ENCODE measurements at places on chromosomes 16 and 17. TPM values are rescaled to one million over a fixed set of nuclear protein-coding genes. Genes with fewer than 3 reads are reported as not detected.

DNA sequence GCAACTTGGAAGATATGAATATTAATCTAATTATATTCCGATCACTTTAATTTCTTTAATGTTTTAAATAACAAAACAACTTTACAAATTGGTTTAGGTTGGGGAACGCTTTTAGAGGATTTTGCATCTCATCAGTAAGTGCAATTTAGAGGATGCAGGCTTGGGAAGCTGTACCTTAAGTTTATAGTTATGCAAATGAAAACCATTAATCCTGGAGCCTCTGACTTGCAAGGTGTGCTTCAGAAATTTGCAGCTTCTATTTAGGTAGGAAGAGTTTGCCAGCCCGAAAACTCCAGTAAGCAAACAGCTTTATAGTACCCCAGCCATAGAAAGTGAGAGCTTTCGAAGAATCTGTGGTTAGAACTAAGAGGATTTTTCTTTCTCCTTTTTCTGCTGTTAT, 547.0 kb downstream of the MAF start:
- DNase-seq = no peak

- no peak for DNase-seq
Measured at GRCh38 chr17:79804856-79805696, 8.2 kb upstream of the CBX8 start.

- no peak for DNase-seq
Measured at GRCh38 chr17:28985950-28986713, 19.7 kb downstream of the SEZ6 start.

DNA sequence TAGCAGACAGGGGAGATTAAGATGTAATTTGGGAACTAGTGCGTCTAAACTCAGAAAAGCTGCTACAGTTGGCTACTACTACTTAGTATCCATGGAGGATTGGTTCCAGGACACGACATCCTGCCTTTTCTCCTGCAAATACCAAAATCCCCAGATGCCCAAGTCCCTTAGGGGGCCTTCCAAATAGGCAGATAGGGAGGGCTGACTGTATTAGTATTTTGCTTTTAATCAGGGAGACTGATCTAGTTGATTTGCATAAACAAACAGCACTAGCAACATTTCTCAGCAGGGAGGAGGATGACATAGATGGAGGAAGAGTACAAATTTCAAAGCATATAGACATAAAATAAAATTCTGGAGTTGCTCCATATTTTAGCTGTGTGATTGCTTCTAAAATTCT, 621.6 kb upstream of the GOT2 start:
- DNase-seq = no peak

DNA sequence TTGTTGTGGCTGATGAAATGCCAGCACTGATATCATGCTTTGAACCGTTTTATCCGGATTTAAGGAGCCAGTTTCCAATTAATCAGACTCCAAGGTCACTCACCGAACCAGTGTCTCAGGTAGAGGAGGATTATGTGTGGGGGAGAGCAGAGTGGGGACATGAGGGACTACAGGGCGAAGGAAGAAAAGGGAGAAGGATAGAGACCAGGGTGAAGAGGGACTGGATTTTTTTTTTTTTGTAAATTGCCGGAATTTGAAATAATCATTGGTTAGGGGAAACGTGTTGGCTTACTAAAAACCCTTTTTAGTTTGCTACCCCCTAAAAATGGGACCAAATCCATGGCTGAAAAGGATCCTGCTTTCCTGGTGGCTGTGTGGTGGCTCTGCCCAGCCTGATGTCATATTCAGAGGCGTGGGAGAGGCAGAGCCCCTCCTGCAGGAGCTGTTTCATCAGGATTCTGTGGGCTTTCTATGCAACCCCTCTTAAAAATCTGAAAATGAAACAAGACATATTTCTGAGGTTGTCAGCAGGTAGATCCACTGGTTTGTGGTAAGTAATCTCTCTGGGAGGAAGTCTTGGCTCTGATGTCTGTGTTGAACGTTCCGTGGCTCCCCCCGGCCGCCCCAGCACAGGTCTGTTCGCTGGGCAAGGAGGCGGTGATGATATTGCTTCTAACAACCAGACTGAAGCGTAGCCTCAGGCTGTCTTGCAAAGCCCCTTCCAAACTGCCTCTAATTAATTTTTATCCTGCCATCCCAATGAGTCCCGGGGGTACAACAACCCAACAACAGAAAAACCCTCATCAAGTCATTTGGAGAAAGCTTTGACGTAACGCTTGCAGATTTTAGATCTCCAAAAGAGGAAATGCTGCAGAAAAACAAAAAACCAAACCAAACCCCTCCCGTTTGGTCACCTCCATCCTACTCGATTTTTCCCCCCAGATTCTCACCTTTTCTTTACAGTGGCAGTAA, 143.0 kb upstream of the ZFHX3 start:
- no peak for DNase-seq

- DNase-seq = no peak
Measured at GRCh38 chr17:74760404-74761105, 12.1 kb downstream of the NHERF1 start.

The NGFR gene
- 1.1 TPM for total RNA-seq

Data from left colon (tissue), 2 donors.